MCF 10A (cell line): ENCODE measurements at places on chromosomes 6 and 20.
A peak's percentile ranks its signal among the peaks of the same experiment; 100 is the strongest.

DNA sequence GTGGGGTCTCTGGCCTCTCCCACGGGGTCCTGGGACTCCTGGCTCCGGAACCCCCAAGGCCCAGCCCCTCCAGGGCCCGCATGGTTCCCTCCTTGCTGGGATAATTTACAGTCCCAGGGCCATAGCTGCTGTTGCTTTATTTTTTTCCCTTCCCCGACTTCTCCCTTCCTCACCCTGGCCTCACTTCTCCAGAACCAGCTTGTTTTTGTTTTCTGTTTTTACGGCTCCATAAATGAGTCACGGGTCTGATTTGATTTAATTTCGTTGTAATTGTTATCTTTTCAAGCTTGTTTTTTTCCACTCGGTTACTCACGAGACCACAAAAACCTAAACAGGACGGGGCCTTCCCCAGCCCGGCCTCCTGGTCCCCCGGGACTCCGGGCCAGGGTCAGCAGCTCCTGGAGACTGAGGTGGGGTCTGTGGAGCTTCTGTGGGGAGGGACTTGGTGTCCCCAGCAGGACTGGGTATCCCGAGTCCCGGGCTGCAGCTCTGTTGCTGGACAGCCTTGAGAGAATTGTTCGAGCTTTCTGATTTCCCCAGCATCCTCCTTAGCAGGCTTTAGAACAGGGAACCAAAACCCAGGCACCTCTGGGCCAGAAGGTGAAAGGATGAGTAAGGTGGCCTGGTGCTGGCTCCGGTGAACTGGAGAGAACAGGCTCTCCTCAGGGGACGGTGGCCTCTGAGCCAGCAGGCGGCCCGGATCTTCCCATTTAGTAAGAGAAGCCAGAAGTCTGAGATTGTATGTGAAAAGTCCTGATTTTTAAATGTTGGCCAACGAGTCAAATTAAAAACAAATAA, 94.9 kb downstream of the CEBPB start:
- DNase-seq, result peak; percentile 56

GRCh38 chr20:25196786-25197120, 1.2 kb downstream of the ENTPD6 start:
- DNase-seq, result no peak

DNA sequence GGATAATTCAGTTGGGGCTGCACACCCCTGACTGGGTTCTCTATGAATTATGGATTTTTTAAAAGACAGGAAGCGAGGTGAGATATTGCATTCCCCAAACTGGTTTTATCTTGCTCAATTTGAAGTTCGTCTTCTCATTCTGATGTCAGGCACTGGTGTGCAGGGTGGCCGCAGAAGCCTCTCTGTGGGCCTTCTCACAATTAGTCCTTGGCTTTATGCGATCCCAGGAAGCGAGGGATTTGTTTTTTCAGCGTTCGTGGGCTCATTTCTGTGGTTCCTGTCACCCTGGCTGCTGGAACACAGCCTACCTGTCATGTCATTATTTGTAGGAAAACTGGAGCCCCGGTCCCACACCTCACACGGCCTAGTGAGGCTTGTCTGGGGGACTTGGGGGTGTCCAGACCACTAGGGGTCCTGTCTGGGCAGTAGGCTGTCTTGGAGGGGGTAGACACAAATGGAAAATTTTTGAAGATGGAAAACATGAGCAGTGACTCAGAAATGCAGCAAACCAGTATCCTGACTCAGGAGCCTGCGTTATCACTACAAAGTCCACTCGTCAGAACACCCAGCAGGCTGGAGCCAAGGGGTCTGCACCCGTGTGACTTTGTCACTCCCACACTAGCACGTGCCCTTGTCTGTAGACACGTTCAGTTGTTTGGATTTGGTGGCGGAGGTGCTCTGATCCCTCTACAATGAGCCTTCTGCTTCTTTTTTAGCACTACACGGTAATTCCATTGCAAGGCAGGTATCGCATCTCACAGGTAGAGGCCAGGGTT, 42.2 kb downstream of the GNAS-AS1 start:
- no peak for DNase-seq

- DNase-seq, result no peak
These were observed 152.9 kb downstream of the KLHL32 start for GRCh38 chr6:97077380-97077779.

GRCh38 chr20:63206878-63207277, 9.1 kb downstream of the YTHDF1 start:
- DNase-seq, result peak; percentile 84

- no peak for DNase-seq
These were observed 293.8 kb downstream of the ZNF217 start for GRCh38 chr20:53299831-53300230.

DNA sequence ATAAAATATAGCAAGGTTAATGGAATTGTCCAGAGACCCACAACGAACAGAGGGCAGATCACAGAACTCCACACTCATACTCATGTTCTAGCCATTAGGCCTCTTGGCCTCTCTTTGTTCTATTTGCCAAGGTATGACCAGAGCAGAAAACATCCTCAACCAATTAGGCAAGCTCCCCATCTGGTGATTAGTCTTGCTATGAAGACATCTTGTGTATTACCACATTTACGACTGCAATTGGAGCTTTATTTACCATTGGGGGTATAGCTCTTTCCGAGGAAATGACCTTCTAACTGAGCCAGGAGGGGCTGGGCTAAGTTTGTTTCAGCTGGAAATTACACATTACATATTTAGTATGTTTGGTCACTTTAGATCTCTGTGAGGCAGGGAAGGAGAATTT, 593.9 kb downstream of the CD109 start:
- DNase-seq, result no peak

DNA sequence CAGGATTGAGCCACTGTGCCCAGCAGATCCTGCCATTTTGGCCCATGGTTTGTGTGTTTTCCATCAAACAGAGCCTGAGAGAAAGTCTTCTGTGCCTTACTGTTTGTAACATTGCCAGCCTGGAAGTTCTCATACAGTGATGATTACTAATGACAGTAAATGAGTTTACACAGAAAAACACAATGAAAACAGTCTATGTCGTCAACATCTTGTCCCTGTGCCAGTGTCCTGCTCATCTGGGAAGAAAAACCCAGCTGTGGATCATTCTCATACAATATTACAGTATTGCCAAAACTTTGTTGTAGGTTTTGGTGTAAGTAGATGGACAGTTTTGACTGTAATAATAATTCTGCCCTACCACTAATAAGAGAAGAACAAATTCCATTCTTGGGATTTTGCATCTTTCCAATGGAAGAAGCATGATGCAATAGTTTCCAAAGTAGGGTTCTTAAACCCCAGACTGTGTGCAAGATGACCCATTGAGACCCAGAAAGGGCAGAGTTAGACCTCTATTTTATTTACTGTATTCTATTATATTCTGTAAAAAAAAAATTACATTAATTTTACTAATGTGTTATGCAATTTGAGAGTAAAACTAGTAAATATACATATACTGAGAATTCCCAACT, 135.0 kb upstream of the JARID2 start:
- peak; percentile 9 for DNase-seq

GRCh38 chr20:1312904-1313235, 16.1 kb downstream of the SDCBP2 start:
- DNase-seq, result no peak

- DNase-seq, result no peak
These were observed 128.8 kb downstream of the HUS1B start for GRCh38 chr6:527989-528673.
